DMS79 treated with DMSO at 0.1 percent for 48 hours (cell line): ENCODE measurements at places on chromosomes 13 and 19.

DNA sequence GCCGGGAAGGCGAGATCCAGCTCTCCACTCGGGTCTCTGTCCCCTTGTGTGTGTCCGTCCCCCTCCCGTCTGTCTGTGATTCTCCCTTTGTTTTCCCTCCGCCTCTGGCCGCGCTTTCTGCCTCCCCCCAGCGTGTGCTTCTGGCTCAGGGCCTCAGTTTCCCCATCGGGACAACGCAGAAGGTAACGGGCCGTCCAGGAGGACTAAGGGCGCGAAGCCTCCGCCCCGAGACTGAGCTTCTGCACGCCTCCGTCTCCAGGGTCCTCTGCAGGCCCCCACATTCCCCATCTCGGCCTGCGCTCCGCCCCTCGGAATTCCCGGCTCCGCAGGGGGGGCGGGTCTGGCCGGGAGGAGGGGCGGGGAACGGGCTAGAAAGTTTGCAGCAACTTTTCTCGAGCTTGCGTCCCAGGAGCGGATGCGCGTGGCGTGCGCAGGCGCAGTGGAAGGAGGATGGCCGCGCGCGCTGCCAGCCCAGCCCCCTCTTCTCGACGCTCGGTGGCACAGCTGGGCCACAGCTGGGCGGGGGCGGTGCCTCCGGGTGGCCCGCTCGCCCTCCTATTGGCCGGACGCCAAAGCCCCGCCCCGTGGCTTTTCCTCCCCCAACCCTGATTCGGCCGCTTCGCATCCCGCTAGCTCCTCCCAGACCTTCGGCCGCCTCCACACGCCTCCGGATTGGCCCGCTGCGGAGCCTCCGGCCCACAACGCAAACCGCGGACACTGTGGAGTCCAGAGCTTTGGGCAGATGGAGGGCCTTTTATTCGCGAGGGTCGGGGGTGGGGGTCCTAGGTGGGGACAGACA is at the start of gene SIX5:
SIX5 (minus strand) TSS at position 269 of the 799 bp plus-strand sequence. CDS start 408 bp downstream, outside the sequence.
- DNase-seq: peak; percentile 92

DNA sequence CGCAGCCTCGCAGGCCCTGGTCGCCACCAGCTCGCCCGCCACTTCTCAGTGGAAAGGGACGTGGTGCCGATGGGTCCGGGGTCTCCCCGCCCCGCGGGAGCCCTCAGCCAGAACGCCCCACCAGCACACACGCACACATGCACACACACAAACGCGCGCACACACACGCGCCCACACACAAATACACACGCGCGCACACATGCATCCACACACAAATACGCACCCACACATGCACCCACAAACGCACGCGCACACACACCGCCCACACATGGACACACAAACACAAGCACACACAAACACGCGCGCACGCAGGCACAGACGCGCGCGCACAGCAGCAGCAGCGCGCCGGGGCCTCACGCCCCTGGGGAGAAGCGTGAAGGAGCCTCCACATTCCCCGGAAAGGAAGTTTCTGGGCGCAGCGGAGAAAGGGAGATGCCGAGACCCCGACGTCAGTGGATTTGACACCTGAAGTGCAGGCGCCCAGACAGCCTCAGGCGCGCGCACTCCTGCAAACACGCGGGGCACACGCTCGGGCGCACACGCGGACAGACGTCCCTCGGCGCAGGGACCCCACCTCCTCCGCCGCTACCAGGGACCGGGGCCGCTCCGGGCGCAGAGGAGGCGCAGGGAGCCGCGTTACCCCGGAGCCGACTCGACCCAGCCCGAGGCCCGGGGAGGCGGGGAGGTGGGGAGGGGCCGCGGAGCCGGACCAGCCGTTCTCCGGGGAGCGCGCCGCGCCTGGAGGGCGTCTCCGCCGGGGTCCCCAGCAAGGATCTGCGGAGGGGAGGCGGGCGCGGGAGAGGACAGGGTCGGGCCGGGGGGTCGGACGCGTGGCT is 622 bp downstream of the RASA3 start:
- DNase-seq: no peak

- no peak for DNase-seq
Observed at GRCh38 chr19:19911150-19911549, 10.4 kb downstream of the ZNF93 start.

DNA sequence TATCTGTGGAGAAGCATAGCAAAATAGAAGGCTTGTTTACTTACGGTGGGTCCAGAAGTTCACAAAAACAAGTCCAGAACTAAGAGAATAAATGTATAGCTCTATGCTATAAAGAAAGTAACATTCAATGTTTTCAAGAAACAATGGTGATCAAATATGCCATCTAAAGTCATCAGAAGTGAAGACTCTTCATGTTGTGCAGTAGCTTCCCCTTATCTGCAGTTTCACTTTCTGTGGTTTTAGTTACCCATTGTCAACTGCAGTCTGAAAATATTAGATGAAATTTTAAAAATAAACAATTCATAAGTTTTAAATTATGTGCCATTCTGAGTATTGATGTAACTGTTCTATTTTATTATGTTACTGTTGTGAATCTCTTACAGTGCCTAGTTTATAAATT is 72.5 kb downstream of the EDNRB start:
- DNase-seq: no peak

DNA sequence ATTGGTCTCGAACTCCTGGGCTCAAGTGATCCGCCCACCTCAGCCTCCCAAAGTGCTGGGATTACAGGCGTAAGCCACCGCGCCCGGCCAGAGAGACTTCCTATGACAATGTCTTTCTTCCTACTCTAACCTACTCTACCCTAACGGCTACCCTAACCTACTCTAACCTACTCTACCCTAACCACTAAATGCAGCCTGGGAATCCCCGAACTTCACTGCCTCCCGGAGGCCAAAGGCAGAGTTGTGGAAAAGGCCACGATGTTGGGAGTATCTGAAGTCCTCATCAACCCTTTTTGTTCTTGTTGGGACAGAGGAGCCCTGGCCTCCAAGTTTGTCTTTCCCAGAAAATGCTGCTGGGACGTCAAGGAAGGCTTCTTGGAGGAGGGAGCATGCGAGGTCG is 967 bp upstream of the NR2C2AP start:
- no peak for DNase-seq

- DNase-seq: no peak
Observed at GRCh38 chr13:29855784-29856183, 5.4 kb upstream of the UBL3 start.

DNA sequence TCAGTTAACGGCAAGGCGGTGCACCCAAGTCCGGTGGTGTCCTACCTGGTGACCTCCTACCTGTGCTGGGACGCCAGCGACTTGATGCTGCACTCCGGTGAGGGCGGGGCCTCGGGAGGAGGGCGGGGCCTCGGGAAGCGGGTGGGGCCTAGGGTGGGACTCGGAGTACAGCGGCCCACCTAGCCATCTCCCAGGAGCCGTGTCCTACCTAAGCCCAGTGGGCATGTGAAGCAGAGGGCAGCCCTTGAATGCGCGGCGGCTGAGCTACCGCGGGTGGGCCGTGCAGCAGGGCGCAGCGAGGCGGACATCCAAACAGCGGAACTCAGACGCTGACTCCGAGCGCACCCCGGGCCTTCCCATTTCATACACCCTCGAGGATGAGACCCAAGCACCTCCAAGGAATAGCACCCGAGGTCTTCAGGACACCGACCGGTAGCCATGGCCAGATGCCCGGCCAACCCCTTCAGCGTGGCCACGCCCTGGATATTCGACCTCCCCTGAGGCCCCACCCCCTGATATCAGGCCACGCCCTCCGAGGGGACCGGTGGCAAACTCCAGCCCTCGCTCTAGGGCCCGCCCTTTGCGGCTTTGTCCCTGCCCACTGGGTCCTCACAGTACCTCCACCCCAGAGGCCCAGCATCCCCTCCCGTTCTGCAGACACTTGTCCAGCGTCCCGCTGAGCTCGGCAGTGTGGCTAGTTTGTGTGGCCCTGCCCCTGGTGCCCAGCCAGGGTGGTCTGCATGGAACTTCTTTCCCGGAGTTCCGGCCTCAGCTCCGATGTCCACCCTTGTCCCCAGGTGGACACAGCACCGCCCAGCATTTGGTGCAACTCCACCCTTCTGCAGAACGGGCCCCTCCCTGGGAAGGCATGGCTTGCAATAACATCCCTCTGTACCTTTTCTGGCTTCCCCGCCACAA is 5.4 kb downstream of the KLK1 start:
- peak; percentile 8 for DNase-seq

- no peak for DNase-seq
Observed at GRCh38 chr19:37981785-37982475, 74.9 kb downstream of the SIPA1L3 start.

GRCh38 chr13:99308471-99309087 is 1.4 kb upstream of the GPR183 start:
- no peak for DNase-seq

DNA sequence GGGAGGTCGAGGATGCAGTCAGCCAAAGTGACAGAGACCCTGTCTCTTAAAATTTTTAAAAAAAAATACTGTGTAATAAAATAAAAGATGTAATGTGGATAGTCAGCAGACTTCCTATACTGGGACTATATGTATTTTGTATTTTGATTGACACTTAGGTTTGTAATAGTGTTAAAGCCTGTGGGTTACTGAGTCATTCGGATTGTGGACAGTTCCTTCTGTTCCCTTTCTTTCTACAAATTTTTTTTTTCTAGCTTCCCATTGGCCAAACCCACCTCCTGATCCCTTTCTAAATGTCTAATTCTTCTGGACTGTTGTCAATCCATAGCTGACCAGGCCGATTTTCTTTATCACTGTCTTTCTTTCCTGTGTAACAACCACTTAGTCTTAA is 108.0 kb downstream of the DNAJC3 start:
- no peak for DNase-seq

- peak; percentile 96 for DNase-seq
Observed at GRCh38 chr13:110506859-110507566, 54.5 kb downstream of the RAB20 start.

GRCh38 chr19:1252221-1252820 is 3.9 kb downstream of the MIDN start:
- no peak for DNase-seq

DNA sequence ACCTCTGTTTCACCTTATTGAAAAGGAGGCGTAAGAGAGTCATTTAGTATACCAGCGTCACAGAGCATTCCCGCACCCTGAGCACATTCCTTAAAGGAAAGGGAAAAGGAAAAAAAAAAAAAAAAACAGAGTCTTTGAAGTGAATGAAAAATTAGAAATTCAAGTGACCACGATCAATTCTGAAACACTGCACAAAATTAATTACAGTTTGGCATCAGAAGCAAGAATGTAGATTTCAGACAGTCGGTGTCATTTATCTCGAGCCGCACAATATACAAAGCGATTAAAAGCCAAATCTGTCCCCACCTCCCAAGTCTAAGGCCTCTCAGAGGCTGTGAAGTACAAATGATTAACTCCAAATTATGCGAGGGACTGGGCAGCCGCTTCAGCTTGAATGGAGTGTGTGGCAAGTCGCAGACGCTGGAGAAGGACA is 173.7 kb upstream of the ZNF507 start:
- no peak for DNase-seq

GRCh38 chr19:37593996-37594303 is 642 bp downstream of the ZNF571 start:
- DNase-seq: no peak

DNA sequence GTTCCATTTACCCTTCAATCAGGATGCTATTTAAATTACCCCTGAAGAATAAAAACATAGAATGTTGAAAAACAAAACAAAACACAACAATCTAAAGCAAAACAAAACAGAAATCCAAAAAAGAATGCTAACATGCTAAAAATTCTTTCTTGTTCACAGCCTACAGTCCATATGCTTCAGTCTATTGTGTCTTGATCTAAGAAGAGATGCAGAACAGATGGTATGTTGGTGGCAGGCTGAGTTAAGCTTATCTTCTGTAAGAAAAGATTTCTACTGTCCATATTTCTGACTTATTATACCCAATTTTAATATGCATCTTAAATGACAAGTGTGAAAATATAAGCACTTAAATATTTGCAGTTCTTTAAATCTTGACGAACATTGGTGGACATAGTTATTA is 356.1 kb upstream of the SLITRK1 start:
- no peak for DNase-seq

DNA sequence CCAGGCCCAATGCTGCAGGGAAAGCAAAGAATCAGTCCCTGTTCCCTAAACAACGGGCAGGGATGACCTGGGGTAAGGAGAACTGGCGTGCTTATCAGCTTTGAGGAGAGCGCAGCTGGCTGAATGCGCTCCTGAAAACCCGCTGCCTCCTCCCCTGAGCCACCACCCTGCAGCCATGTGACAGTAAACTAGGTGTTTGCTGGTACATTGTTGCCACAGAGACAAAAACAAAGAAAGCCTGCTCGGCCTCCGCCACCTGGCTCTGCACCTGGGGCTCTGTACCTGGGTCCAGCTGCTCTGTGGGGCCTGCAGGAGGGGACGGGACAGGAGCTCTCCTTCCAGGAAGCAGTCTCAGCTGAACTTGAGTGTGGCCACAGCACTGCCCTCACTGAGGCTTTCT is 21.8 kb downstream of the MCF2L start:
- peak; percentile 98 for DNase-seq

GRCh38 chr13:59413126-59413525 is 750.6 kb downstream of the DIAPH3 start:
- no peak for DNase-seq

DNA sequence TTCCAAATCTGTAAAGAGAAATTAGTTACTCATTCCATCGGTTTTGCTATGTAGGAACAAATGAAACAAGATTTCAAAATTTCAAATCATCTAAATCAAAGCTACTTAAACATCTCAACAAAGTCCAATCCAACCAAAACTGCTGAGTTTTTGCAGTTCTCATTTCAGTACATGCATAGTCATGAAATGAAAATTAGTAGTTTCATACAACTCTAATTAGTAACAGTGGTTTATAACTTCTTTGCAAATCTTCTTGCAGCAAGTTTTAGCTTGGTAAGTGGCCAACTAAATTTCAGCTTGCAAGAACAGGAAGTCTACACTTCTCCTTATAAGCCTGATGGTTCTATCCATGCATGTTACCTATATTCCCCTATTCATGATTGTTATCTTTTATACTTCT is 75.6 kb downstream of the SPRY2 start:
- DNase-seq: no peak

GRCh38 chr19:48351341-48351752 is 12.4 kb downstream of the TMEM143 start:
- no peak for DNase-seq

DNA sequence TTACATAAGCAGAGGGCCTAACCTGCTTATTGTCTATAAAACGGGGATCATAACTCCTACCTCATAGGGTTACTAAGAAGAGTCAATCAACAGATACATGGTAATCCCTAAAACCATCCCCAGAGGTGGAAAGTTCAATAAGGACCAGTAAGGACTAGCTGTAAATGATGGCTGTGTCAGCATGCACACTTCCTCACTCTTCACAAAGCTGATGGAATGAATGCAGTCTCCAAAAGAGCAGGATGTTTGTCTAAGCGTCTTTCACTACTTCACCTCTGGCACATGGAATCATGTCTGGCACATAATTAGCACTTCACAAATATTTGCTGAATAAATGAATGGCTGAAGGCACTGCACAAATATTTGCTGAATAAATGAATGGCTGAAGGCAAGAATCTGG is 134.2 kb downstream of the MIPEP start:
- no peak for DNase-seq

- DNase-seq: no peak
Observed at GRCh38 chr13:23754506-23754905, 134.7 kb downstream of the MIPEP start.

DNA sequence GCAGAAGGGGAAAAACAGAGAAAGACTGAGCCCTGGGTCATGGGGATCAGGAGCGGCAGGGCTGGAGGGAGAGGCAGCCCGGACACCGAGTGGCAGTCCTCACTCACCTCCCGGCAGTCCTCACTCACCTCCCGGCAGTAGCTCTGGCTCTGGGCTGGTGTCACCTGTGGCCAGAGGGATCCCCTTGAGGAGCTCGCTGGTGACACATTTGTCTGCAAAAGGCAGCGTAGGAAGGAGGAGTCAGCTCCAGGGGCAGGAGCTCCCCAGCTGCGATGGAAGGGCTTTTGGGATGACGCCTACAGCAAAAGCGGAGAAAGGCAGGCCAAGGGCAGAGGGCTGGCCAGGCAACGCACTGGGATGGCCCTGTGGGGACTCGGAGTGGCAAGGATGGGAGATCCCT is 739 bp downstream of the EIF3G start:
- DNase-seq: no peak
